SHP77 (cell line): ENCODE measurements at places on chromosomes 6 and 20.

- DNase-seq, result peak; percentile 13
Measured at GRCh38 chr6:1494671-1495070, 105.3 kb downstream of the FOXF2 start.

GRCh38 chr6:68728159-68728979, 93.3 kb downstream of the ADGRB3 start:
- DNase-seq, result no peak

DNA sequence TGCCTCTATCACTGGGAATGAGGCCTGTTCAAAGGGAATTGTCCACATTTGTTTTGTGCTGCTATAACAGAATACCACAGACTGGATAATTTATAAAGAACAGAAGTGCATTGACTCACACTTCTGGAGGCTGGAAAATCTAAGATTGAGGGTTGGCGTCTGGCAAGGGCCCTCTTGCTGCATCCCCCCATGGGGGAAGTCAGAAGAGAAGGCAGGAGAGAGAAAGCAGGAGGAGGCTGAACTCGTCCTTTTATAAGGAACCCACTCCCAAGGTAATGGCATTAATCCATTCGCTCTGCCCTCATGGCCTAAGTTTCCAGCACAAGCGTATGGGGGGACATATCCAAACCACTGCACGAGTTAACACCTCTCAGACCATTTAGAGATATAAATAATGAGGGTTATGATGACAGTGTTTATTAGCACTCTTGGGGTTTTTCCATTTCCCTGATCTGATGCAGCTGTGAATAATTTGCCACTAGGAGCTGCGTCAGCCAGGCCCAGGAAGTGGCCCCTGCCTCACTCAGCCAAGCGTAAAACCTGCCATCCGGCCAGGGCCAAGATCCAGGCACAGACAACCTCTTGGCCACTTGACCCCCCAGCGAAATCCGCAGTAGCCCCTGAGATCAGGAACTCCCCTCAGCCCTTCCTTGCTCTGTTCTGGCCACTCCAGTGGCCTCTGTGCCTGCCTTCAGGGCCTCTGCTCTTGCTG, 14.2 kb upstream of the SLCO4A1 start:
- no peak for DNase-seq

DNA sequence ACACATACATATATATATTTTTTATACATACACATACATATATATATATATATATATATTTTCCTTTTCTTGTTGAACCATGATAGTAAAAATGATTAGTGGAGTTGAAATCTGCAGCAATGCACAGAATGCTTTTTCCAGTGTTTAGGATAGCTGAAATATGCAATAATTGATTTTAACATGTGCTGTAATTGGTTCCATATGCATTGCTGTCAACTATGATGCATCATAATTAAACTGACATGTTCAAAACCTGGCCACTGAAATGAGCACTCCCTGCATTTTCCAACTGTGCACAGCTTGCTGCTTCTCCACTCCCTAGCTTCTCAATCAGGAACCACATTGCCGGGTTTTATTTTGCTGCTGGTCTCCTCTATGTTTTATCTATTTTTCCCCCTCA, 358.3 kb downstream of the PAX1 start:
- DNase-seq, result no peak

- no peak for DNase-seq
Measured at GRCh38 chr6:31525932-31526591, 2.7 kb upstream of the MCCD1 start.

- no peak for DNase-seq
Measured at GRCh38 chr20:63807654-63808053, 23.4 kb downstream of the ZBTB46 start.

GRCh38 chr6:157240960-157241311, 82.4 kb downstream of the TMEM242 start:
- DNase-seq, result peak; percentile 40
